Activated T-helper 17 cell treated with anti-CD3 and anti-CD28 coated beads, Interleukin-2, amount 50 U/mL, for 72 hours (primary cell): ENCODE measurements at places on chromosomes 5 and 9.
A peak's percentile ranks its signal among the peaks of the same experiment; 100 is the strongest.

DNA sequence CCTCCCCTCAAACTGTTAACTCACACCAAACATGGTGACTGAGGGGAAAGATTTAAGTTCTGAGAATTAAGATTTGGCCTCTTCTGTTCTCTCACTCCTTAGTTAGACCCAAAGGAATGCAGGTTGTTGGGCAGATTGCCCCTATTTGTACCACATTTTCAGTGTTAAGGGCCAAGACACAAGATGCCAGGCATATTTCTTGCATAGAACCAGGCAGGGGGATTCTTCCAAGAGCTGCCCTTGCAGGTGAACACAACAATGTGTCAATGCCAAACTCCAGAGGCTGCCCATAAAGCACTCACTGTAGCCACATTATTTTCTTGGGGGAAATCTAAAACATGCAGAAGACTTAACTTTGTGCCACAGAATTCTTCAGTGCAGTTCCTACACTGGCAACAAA lies 14.7 kb downstream of the MPDZ start:
- ATAC-seq = no peak

- ATAC-seq = no peak
Measured at GRCh38 chr5:123651234-123651633, 139.3 kb downstream of the CSNK1G3 start.

DNA sequence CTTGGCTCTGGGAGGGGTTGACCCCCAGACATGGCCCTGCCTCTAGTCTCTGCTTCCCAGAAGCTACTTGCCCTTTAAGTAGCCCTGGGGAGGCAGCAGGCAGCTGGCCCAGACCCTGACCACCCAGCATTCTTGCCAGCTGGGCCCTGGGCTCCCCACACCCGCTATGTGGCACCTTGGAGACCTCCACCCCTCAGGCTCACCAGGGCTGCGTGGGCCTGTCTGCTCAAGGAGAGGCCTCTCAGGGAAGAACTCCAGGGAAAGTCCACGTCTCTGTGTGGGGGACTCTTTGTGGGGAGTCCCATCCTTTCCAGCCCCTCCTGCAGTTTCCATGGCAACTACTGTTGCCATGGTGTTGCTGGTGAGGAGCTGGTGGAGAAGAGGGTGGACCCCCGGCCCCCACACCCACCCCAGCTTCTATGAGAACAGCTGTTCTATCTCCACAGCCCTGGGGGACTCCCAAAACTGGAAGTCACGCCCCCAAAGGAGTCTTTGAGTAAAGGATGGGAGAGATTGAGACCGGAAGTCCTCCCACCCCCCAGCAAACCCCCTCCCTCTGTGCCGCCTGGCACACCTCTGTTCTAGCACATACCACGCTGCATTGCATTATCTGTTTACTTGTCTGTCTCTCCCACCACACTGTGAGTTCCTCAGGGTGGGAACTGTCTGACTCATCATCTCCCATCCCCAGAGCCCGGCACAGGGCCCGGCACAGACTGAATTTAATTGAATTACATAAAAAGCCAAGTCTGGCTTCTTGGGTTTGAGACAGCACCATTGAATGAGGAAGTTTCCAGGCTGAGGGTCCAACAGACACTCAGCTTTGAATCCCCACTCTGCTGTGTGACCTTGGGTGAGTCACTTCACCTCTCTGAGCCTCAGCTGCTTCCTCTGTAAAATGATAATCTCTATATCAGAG lies 12.6 kb downstream of the DNM1 start:
- no peak for ATAC-seq

- ATAC-seq = peak; percentile 70
Measured at GRCh38 chr9:129696944-129697655, 31.7 kb downstream of the PRRX2 start.

- no peak for ATAC-seq
Measured at GRCh38 chr9:17810317-17810716, 231.5 kb downstream of the SH3GL2 start.

DNA sequence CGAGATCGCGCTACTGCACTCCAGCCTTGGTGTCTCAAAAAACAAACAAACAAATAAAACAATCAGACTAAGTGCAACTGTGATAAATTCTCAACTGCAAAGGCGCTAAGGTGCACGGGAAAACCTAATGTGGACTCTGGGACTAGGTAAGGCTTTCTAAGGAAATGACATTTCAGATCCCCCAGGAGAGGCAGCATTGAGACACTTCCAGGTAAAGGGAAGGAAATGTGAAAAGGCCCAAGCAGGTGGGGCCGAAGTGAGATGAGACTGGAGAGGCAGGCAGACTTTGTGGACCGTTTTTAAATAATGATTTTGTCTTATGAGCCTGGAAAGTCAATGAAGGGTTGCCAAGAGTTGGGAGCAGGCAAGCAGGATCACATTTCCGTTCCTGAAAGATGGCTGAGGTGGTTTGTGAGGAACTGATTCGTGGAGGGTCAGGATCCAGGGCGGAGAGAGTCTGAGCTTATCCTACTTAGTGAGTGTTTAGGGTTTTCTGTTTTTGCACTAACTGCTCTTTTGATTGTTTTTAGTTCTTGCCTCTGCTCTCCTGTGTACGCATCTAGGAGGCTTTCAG lies 2.0 kb upstream of the APBA1 start:
- ATAC-seq = no peak

DNA sequence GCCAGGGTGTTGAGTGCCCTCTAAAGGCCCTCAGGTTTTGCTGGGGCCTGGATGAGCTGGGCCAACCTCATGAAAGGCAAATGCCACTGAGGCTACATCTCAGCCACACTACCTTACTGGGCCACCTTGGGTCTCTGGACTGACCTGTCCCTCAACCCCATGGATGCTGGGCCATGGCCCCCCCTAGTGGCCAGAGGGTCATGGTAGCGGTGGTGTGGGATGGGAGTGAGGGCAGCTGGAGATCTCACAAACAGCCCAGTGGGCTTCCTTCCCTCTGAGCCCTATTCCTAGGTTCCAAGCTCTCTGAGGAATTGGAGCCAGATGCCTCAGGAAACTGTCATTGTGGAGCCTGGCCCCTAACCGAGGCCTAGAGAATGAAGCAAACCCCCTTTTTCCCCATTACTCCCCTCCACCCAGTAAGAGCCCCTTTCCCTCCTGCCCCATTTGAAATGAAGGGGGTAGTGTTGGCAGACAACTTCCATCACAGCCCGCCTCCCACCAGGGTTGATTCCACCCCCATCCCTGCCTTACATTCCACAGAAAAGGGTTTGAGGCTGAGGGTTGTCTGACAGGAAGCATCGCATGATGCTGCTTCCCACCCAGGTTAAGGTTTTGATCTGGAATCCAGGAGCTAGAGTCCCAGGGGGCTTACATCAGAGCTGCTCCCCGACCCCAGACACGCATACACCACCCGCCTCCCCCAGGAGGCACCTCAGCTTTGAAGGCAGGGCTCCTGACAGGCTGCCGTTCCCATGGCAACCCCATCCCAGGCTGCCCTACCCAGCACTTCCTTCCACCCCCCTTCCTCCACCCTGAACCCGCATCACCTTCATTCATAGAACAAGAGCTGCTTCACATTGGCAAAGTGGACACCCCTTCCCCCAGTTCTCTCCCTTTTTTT lies 63.9 kb downstream of the PCDH1 start:
- ATAC-seq = peak; percentile 90

- no peak for ATAC-seq
Measured at GRCh38 chr9:14652729-14653377, 40.4 kb downstream of the ZDHHC21 start.

DNA sequence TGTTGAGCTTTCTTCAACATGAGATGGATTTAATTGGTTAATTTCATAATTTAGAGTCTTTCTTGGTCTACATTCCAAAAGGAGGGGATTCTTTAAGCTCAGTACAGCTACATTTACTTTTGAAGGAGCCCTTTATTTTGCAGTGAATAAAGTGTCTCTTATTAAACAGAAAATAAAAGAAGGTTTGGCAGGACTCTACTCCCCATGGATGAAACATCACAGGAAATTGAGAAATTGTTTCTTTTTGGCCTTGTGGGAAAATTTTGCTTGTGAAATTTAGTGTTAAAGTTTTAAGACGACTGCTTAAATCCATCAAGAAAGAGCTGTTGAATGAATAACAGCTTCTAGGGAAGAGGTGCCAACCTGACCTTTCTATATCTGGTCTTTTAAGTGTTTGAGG lies 187.7 kb downstream of the NTRK2 start:
- ATAC-seq = no peak

GRCh38 chr5:54146916-54147315 lies 163.5 kb downstream of the ARL15 start:
- ATAC-seq = no peak

DNA sequence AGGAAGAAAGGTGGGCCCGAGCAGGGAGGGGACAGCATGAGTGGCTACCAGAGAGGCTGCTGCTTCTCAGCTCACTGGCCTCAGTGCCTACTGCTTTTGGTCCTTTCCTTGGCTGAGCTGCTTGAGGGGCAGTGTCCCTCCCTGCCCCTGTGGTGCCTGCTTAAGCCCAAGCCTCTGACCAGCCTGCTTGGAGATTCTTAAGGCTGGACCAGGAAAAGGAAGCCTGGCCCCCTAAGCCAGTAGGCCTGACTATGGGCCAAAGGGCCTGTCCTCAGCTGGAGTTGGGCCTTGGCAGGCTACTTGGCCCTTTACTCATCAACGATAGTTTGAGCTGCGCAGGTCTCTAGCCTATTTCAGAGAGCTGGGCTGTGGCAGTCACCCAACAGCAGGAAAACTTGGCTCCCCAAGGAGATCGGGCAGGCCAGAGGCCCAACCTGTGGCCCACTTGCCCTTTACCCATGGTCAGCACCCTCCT lies 24.9 kb downstream of the TCF7 start:
- no peak for ATAC-seq

DNA sequence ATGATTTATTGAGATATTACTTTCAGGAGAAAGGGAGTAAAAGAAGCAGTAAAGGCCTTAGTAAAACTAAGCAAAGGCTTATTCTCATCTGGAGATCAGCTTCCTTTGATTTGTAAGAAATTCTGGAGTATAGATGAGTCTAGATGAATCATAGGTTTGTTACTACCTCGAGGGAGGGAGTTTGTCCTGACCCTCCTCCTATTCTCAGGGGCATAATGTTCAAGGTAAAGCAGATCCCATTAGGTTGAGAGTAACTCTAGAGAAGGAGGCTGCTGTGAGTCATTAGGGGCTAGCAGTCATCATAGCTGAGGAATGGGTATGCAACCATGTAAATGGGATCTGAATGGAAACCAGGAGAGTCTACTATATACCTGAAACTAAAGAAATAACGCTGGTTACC lies 155.5 kb upstream of the MOCS2 start:
- ATAC-seq = no peak

- peak; percentile 96 for ATAC-seq
Measured at GRCh38 chr5:96903300-96903699, 27.0 kb downstream of the ERAP2 start.

DNA sequence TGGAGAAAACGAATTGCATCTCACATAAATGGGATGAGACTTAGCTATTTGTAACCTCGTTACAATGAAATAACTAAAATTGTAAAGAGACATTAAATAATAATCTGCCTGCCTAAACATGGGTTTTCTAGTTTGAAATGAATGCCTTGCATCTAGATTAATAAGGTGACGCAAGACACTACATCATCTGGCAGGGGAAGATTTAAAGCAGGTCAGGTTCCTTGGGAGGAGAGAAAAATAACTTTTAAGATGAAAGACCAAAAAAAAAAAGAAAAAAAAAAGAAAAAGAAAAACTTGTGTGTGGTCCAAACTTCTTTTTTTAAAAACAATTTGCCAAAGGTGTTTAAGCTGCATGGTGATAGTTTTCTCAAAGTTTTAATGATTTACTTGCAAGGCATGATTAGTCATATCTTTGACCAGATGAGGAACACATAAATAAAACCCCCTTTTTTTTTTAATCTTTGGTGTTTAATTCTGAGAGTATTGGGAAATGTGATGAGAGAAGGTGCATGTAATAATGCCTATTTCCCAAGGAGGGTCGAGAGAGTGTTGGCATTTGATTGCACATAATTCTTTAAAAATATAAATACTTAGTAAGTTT lies 122.9 kb upstream of the ADAMTSL1 start:
- ATAC-seq = no peak

DNA sequence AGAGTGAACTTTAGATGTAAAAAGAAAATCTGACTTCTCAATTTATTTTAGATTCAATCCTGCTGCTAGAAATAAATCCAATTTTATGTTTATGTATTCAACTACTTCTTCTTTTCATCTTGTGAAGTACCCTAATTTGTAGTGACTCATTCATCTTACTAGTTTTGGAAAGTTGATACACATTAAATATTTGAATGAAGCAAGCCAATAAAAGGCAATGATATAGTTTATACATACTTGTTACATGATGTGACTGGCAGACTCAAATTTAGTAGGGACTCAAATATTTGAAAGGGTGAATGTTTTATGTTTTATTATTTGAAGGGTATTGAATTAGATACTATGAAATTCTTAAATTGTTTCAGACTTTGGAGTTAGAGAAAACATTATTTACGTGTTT lies 34.7 kb downstream of the CSNK1G3 start:
- no peak for ATAC-seq

DNA sequence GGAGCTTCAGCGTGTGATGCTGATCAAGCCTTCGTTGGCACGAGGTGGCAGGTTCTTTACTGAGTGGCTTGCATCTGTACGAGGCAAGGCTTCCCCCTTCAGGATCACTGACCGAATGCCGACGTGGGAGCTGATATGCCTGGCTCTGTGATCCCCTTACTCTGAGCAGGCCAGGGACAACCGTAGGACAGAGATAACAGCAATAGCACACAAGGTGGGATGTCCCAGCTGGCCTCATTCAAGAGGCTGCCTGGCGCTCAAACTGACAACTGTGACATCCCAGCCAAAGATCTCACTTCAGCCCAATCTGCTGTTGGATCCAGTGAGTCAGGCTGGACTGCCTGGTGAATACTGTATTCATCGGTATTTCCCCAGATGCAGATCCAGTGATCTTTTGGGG lies 199.4 kb upstream of the PANK3 start:
- ATAC-seq = no peak

GRCh38 chr5:81425569-81425968 lies 31.6 kb upstream of the ACOT12 start:
- peak; percentile 50 for ATAC-seq

- no peak for ATAC-seq
Measured at GRCh38 chr5:175638305-175638704, 19.6 kb upstream of the HRH2 start.

- ATAC-seq = no peak
Measured at GRCh38 chr5:98104454-98105188, 668.8 kb upstream of the RGMB start.

GRCh38 chr9:95266649-95267048 lies 50.9 kb downstream of the FANCC start:
- ATAC-seq = no peak

- no peak for ATAC-seq
Measured at GRCh38 chr5:45491368-45491767, 204.8 kb downstream of the HCN1 start.

GRCh38 chr5:42760426-42760825 lies 3.8 kb downstream of the CCDC152 start:
- ATAC-seq = no peak
